CMK (cell line): ENCODE measurements at places on chromosomes 2 and 18.

DNA sequence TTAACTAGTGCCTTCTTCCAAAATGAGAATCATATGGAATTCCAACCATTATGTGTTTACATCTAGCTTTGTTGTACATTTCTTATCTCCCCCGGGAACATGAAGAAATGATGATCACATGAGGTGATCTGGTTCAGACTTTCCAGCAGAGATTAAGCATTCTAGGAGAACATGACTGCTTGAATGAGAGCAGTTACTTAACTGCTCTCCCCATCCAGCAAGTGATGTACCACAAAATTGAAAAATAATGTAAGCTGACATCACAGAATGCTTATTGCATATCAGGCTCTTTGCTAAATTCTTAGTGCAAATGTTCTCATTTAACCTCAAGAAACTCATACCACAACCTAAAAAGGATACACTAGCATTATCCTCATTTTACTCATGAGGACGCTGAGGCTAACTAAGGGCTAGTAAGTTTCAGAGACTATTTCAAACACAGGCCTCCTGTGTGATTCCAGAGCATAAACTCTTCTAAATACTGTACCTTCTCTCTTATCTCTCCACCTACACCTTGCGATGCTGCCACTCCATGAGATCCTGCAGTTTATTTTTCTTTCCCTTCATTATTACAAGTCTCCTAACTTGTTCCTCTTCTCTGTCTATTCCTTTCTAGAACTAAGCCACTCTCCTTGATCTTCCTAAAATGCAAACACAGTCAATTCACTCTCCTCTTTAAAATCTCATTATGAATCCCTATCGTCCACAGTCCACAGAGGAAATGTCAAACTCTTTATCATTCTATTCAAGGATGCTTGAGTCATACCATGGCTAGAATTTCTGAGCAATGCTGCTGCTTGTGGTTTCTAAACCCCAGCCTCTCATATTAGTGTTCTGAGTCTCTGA is 1224.8 kb upstream of the ZEB2 start:
- DNase-seq, result no peak

GRCh38 chr2:102771114-102771513 is 9.3 kb downstream of the TMEM182 start:
- no peak for DNase-seq

DNA sequence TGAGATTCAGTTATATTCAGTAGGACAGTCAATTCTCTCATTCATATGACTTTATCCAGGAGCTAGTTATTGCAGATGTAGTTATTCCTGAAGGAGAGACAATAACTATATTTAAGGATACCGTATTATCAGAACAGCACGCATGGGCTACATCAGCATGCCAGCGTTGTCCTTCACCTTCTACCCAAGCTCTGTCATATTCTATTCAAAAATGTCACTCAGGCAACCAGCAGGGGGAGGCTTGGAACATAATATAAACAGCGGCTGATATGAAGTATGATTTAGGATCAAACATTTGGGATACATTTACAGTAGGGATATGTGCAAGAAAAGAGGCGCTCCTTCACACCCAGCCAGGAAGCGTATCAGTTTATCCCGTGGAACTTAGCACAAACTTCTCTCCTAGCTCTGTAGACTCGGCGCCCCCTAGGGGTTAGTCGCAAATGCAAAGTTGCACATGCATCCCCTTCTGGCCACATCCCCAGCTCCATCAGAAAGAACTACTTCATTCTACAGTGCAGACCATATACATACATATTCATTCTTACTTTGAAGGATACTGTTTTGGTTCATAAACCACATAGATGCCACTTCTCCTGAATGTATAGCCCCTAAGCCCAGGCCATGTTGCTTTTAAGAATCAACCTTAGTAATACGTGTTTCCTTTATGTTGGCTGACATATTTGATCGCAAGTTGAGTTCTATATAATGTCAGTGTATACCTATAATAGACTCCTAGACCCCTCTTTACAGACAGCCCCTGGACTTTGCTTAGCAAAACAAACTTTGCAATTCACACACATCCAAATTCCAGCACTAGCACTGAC is 759.4 kb downstream of the ADCYAP1 start:
- DNase-seq, result peak; percentile 15

GRCh38 chr2:9258953-9259399 is 52.4 kb downstream of the ASAP2 start:
- no peak for DNase-seq

- DNase-seq, result no peak
Measured at GRCh38 chr2:47636596-47637264, 146.2 kb upstream of the MSH6 start.

DNA sequence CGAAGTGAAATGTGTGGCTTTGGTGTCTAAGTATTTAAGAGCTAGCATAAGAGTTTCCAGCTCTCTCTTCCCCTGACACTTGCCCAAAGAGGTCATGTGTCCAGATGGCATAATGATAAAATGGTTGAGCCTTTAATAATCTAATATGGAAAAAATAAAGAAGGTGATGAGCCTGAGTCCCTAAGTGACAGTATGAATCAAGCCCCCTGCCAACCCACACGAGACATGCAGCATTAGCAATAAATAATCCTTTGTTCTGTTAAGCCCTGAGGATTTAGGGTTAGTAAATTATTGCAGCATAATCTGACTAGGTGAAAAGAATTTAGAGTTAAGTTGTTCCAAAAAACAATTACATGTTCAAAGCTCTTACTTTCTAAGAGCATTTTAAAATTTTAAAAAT is 217.2 kb upstream of the CCDC150 start:
- DNase-seq, result no peak

DNA sequence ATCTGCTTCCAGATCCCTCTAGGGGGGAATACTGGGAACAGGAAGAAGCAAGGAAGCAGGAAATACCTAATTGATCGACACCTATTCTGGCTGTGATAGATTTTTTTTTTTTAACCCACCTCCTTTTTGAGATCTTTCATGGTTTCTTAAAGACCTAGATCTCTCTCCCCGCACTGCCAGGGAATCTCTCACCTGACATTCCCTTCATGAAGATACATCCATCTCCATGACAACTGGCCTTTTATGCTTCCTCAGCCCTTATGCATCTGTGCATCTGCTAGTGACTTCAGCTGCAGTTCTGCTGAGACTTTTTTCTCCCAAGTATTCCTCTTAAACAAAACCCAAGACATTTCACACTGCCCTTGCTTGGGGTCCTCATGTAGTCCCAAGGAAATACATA is 21.1 kb upstream of the CPO start:
- no peak for DNase-seq

DNA sequence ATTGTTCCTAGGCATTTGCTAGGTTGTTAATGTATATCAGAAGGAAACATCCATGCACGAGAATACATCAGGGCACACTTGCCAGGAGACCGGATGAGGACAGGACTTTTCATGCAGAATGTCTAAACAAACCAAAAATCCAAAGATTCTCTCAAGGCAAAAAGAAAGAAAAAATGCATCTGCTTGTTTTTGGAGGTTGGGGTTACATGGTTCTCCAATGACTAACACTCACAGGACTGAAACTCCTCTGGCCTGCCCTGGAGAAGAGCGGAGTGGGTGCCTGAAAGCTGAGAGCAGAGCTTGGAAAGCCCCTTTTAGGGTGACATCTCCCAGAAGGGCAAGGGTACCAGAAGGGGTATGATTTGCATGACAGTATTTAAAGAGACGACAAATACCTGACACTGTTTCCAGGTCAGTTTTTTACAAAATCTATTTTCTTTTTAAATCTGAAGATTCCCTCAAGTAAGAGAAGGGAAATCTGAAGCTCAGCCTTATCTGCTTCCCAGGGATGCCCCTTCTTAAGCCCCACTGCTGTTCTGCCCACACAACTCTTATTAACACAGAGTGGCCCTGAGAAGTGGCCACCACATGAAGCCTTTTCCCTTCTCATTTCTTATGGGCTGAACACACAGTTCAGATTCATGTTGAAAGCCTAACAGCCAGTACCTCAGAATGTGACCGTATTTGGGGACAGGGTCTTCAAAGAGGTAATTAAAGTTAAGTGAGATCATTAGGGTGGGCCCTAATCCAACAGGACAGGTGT is 216.4 kb downstream of the STK39 start:
- DNase-seq, result no peak

GRCh38 chr2:44267796-44268648 is 7.3 kb upstream of the SLC3A1 start:
- DNase-seq, result no peak

DNA sequence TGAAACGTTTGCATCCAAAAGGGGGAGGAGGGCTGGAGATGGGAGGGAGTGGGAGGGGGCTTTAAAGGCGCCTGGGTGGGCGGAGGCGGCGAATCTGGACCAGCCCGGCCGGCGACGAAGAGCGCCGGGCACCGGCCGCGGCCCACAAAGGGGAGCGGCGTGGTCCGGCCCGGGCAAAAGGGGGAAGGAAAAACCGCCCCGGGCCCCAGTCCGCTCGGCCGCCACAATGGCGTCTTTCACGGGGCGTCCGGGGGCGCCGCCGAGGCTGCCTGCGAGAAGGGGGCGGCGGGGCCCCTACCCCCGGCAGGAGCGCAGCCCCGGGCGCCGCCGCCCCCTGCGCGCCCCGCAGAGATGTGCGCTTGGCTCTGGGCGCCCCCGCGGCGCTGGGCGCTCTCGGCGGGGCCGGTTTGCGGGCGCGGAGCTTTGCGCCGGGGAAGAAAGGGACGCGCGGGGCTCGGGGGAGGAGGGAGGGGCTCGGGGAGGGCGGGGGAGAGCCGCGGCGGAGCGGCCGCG is 108.1 kb upstream of the KCTD1 start:
- no peak for DNase-seq

DNA sequence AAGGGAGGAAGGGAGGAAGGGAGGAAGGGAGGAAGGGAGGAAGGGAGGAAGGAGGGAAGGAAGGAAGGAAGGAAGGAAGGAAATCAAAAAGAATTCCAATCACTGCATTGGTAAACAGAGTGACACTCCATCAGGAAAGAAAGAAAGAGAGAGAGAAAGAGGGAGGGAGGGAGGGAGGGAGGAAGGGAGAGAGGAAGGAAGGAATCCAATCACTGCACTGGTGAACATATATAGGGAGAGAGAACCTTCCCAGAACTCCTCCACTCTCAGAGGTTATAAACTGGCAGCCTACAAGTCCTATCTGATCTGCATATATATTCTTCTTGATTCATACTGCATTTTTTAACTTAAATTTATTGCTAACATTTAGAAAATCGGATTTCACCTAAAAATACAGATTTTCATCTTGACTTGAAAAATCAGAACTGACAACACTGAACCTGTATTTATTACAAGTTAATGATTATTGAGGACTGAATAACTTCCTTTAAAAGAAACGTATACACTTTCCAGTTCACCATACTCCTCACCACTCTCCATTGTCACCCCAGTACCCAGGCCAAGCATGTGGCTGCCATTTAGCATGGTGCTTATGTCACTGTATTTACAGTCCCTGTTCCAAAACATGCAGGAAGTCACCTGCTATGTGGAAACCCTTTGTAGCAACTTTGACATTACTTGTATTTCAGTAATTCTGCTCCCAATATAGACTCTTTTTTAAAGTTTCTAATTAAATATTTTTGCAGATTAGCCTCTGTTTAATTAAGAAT is 83.5 kb downstream of the ANTXR1 start:
- DNase-seq, result no peak

GRCh38 chr2:74735564-74735963 is 81.5 kb downstream of the SEMA4F start:
- DNase-seq, result no peak

- DNase-seq, result no peak
Measured at GRCh38 chr2:236928380-236929037, 157.2 kb upstream of the COPS8 start.

- no peak for DNase-seq
Measured at GRCh38 chr2:138829326-138829919, 49.2 kb upstream of the NXPH2 start.

DNA sequence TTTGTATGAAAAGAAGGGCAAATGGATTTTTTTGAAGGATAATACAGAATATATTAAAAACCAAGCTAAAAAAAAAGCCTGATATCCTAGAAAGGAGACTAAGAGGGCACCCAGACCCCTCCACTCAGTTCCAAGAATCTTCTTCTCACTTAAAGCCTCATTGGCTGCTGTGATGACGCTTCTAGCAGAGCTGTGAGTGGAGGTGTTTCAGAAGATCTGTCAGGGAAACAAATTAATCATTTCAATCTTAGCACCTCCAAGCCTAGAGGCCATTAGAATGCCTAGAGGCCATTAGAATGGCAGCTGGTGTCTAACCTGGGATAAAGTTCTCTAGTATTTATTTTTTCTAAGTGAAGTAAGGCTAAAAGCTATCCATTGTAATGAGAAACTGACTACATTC is 164.2 kb upstream of the TMEM200C start:
- no peak for DNase-seq

- no peak for DNase-seq
Measured at GRCh38 chr2:64298161-64298560, 153.9 kb upstream of the PELI1 start.

- no peak for DNase-seq
Measured at GRCh38 chr18:22088029-22088428, 81.4 kb upstream of the GATA6 start.

DNA sequence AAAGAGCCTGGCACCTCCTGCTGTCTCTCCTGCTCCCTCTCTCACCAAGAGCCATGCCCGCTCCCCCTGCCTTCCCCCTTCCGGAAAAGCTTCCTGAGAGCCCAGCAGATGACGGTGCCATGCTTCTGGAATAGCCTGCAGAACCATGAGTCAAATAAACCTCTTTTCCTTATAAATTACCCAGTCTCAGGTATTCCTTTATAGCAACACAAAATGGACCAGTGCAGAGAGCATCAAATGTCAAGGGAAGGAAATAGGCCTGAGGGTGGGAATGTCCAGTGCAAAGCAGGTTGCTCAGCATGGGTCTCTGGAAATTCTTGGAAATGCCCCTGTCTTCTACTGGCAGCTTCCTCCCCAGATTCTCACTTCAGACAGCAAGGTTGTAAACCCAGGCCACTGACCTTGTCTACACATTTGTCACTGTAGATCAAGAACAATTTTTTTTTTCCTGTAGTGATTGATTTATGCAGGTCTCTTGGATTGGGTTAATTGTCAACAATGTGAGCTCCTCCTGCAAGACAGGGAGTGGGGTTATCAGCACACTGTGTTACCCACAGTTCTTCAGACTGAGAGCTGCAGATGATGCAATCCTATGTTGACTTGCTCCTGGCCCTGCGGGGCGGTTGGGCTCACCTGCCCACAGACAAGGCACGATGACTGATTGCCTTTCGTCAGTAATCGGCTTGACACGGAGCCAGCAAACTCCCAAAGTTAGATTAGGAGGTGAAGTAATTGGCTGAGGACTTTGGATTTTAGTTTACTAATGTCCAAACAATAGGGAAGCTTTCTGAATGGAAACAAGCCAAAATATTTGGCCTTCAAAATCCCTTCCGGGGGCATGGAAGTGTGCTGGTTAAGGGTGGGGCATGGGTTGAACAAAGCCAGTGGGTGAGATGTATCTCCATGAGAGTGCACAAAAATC is 5.4 kb upstream of the BOD1L2 start:
- DNase-seq, result no peak
